Occipital lobe (tissue), 3 donors: ENCODE measurements at places on chromosomes 3 and 15. TPM values are rescaled to one million over a fixed set of nuclear protein-coding genes. Genes with fewer than 3 reads are reported as not detected.

- DNase-seq, result no peak
These were observed 14.6 kb downstream of the SCG5 start for GRCh38 chr15:32656091-32656490.

DNA sequence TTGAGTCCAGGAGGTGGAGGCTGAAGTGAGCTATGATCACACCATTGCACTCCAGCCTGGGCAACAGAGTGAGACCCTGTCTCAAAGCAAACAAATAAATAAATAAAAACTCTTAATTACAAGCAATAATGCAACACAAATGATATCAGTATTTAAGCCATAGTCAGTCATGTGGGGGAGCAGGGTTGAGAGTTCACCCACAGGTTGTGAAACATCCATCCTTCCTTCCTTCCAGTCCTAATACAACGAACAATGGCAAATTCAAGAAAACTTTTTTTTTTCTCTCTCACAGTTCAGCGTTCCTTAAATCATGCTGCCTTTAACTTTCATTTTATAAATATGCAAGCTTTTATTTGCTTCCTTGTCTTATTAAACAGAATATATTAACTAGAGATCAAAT lies 24.1 kb downstream of the ZNF592 start:
- no peak for DNase-seq

- no peak for DNase-seq
These were observed 7.0 kb downstream of the SCAMP5 start for GRCh38 chr15:75002398-75002797.

- DNase-seq, result no peak
These were observed 236.4 kb upstream of the MRPL3 start for GRCh38 chr3:131739211-131739610.

GRCh38 chr15:90008607-90009006 lies 7.5 kb downstream of the ZNF710 start:
- DNase-seq, result no peak

- DNase-seq, result no peak
These were observed 75.1 kb upstream of the VGLL4 start for GRCh38 chr3:11718637-11719405.

DNA sequence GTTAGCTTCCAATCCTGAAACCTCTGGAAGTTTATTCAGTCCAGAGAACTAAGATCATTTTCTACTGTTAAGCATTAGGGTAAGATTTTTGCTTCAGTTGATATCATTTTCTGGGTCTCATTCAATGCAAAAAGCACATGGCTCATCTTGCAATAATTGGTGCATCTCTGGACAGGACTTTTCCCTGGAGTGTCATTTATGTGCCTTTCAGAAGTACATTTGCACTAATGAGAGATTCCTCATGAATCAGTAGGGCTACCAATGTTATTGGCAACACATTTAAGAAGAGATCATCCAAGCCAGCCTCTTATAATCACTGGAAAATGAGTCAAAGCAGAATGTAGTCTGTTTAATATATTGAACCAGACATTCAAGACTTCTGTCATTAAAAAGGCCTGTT lies 224.2 kb upstream of the CHRNA7 start:
- DNase-seq, result no peak

DNA sequence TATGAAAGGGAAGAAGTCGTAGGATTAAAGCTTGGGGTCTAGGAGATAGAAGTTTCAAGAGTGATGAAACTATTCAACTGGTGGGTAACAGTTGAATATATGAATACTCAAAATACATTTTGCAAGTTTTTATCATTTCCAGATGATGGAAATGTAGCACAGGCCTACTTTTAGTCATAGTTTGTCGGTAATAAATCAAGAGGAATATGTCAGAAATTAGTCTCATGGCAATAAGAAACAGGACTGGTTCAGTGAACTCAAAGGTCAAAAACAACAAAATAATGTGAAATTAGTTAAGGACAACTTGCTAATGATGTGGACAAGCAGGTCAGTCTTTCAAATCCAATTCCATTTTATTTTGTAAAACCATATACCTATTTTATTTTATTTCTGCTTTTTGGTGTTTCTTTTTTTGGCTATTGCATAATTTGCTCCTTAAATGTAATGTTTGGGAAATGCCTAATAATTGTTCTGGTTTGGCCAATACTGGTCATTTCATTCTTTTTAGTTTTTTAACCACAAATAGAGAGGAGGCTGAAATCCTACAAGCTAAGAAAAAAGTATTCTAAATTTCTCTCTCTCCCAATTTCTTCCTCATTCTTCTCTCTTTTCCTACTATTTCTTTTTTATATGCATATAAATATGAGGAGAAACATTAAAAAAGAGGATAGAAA lies 195.2 kb upstream of the ARHGEF26 start:
- no peak for DNase-seq

DNA sequence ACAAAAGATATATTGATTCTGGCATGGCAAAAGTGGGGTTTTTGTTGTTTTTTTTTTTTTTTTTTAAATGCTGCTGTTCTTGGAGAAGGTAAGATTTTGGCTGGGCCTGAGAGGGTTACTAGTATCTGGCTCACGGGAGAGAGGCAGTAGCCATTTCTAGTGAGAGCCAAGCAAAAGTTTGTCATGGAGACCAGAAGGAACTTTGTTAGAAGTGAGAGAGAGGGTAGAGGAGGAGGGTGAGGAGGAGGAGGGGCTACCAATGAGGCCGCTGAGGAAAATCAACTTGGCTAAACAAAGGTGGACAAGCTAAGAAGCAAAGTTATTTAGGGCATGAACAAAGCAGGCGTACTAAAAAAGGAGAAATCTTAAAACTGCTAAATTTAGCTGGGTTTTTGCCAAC lies 48.9 kb upstream of the STRIT1 start:
- DNase-seq, result no peak

DNA sequence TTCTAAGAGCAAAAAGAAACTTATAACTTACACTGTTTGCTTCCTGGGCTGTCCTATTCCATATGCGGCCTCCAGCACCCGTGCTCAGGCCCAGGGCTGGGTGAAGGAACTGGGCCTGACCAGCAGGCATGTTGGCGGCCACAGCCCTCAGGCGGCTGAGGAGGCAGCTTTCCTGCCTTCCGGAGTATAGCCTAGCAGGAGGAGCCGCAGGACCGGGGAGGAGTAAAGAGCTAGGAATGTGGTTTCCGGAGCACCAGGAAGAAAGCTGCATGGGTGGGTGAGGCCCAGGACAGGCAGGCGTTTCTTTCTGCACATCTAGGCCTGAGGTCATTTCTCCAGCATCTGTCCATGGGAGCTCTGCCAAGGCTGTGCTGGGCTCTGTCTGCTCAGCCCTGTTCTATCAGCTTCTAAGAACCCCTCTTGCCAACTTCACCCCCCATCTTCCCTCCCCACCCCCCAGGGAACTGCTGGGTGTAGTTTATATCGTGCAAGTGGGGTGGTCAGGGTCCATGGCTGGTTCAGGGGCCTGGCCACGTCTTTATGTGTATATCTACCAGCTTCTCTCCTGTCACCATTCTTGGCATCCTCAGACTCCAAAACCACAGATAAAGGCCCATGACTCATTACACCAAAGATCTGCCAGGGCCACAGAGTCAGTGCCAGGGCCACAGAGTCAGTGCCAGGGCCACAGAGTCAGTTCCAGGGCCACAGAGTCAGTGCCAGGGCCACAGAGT lies 7.8 kb upstream of the KIF7 start:
- DNase-seq, result no peak

Gene GTF2E1
- total RNA-seq, result 21.4 TPM

DNA sequence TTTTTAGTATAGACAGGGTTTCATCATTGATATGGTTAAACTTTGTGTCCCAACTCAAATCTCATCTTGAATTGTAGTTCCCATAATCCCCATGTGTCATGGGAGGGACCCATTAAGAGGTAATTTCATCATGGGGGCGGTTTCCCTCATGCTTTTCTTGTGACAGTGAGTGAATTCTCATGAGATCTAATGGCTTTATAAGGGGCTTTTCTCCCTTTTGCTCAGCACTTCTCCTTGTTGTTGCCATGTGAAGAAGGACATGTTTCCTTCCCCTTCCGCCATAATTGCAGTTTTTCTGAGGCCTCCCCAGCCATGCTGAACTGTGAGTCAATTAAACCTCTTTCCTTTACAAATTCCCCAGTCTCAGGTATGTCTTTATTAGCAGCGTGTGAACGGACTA lies 20.2 kb upstream of the ZNF710 start:
- no peak for DNase-seq

DNA sequence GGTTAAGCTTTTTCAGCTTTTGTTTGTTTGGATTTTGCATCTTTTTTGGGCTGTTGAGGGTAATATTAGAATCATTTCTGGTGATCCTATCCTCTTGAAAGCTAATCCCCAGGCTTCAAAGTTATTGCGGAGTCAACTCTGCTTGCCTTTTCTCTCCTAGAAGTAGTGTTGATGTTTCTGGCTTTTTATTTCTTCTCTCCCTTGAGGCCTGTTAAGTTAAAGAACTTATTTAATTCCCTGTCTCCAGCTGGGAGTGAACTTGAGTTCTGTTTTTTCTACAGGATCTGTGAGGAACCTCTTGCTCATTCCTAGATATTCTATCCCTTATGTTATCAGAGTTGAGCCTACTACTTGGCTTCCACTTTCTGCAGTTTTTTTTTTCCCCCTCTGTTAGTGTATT lies 34.1 kb upstream of the CACNA1D start:
- no peak for DNase-seq

Gene ALPK3
- 1.6 TPM for total RNA-seq

GRCh38 chr15:38041576-38041975 lies 107.1 kb downstream of the TMCO5A start:
- DNase-seq, result no peak

Gene SELENOT
- 103 TPM for total RNA-seq

GRCh38 chr3:25056803-25057351 lies 371.2 kb upstream of the RARB start:
- DNase-seq, result no peak

DNA sequence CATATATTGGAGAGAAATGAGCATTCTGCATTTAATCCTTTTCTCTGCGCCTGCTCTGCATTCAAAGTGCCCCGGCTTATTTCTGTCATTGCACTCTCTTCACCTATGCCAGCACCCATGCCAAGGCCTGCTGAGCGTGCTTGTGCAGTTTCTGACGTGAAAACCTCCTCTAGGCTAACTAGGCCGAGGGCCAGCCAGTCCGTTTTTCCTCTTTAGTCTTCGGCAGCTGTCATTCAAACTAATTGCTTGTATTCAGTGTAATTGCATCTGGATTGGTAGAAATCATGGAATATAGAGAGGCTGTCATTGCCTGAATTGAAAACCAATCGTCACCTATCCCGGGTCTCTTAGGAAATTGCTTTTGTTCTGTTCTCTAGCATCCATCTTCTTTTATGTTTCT lies 94.0 kb downstream of the ARPP21 start:
- DNase-seq, result no peak

GRCh38 chr15:49895347-49896223 lies 223.4 kb downstream of the ATP8B4 start:
- no peak for DNase-seq

GRCh38 chr3:102974333-102974732 lies 539.5 kb downstream of the ZPLD1 start:
- DNase-seq, result no peak
